CD4-positive, alpha-beta T cell treated with Interleukin-17A for 4 hours (primary cell): ENCODE measurements at places on chromosomes 4 and X.

DNA sequence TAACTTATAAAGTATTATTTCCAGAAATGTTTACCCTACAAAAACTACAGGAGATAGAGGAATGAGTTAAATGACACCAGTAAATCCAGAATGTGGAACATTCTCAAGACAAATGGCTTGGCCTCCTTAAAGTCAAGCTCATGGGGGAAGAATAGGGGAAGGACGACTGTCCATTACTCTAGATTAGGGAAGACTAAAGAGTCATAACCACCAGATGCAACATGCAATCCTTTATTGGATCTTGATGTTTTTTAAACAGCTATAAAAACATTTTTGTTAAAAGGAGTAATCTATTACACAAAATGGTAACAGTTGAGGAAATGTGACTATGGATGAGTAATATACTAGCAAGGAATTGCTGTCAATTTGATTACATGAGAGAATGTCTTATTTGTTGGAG is 11.1 kb downstream of the ACOT9 start:
- DNase-seq: no peak

DNA sequence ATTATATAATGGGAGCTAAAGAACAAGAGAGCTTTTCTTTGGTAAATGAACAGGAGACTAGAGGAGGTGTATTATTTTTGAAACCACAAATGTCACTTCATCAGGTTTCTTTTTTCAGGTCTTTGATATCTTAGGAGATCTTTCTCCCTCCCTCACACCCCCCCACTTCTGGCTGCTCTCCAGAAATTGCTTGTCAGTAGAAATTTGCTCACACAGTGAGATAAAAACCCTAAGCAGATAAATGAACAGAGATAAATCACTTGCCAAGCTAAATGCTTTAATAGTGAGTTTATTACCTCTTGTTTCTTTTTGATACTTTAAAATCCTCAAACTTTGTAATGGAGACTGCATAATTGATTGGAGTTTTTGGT is 421.2 kb upstream of the TENM3 start:
- no peak for DNase-seq

- no peak for DNase-seq
Observed at GRCh38 chr4:6391186-6391851, 81.1 kb downstream of the PPP2R2C start.

DNA sequence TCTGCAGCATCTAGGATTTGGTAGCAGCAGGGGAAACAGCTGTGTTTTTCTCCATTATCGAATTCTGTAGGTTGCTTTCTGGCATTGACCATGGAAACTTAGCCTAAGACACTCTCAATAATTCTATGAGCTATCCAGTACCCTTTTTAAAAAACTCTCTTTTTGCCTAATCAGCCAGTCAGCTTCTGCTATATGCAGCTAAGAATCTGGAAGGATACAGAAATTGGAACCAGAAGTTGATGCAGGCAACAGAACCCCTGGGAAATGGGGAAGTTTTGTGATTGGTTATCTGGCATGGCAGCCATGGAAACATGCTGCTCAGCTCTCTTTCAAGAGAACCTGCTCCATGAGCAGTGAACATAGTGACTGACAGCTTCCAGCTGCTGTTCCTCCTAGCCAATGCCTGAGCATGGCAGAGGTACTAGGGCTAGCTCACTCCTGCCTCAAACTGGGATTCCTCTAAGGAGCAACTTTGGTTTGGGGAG is 417.6 kb upstream of the MAOA start:
- DNase-seq: no peak

DNA sequence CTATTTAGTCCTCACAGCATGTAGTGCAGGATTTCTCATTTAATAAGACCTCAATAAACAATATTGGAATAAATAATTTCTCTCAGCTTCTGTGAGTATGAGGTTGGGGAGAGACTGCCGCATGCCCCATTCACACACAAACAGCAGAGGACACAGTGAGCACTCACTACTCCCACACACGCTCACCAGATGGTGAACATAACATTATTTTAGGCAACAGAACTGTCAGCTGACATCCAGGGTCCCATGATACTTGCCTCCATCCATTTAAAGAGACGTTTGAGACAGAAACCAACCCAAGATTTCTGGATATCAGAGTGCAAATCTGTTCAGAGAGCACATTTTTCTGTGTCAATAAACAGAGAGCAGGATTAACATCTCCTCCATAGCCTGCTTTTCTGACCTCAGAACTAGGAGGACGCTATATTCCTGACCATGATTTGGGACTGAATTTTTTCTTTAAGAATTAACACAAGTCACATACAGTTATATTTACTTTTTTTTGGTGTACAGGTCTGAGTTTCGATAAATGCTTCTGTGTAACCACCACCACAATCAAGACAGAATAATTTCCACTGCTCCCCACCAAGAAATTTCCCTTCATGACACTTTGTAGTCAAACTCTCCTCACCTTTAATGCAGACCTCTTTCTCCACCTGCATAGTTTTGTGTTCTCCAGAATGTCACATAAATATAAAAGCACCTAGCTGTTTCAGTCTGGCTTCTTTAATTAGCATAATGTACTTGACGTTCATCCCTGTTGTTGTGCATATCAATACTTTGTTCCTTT is 16.7 kb downstream of the GPRIN3 start:
- no peak for DNase-seq

DNA sequence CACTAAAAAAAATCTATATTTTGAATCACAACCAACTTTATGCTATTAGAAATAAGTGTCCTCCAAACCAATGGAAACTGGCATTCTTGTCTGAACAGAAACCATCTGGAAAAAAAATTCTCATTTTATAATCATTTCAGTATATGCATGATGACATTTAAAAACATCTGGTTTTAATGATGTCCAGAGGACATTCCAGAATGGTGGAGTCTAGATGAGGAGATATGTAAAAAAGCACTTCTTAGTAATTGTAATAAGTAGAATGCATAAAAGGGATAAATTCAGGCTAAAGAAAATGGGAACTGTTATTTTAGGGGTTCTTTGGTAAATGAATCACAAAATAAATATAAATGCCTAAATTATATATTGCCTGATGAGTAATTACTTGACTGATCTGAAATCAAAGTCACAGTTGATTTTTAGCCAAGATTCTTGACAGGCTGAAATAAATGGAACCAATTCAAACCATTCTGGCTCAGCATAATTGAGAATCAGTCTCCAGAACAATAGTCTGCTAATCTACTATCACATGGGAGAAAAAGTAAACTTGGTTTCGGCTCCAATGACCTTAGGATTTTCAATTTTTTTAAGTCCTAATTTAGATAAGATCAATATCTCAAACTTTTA is 636.6 kb downstream of the FAT4 start:
- no peak for DNase-seq

DNA sequence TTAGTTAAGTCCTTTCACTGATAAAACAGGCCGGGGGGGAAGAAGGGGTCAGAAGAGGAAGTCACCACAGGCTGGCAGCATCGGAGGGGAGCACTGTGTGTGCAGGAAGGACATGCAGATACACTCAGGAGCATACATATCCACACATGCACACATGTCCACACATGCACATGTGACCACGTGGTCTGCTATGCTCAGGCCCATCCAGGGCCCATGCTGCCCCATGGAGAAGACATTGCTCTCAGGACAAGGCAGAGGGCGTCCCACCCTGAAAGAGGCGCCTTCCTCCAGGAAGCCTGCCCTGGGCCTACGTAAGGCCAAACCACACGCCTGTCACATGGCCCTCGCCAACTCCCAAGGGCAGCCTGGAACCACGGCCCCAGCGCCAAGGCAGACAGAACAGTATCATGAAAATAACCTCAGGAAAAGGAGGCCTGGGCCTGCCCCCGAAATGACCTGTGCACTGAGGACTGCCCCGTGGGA is 15.8 kb downstream of the WDR1 start:
- DNase-seq: peak; percentile 44

- peak; percentile 28 for DNase-seq
Observed at GRCh38 chrX:9466124-9466495, 1.3 kb downstream of the TBL1X start.

- DNase-seq: no peak
Observed at GRCh38 chr4:51942108-51942832, 77.9 kb downstream of the LRRC66 start.

- no peak for DNase-seq
Observed at GRCh38 chr4:66252291-66252690, 582.0 kb upstream of the EPHA5 start.

- no peak for DNase-seq
Observed at GRCh38 chr4:174396599-174397110, 112.9 kb downstream of the CEP44 start.

DNA sequence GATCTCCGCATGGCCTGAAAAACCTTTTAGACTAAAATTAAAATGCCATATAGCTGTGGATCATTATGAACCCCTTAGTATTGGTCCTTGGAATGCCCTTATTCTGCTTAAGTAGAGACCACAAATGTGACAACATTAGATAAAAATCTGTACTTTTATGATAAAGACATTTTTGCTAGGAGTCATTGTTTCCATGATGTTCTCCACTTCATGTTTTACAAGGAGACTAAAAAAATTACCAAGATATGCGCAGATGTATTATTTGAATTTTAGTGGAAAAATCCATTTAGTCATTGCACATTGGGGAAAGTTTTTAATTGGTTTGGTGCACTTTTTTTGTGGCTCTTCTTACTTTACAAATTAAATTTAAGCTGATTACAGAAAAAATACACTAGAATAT is 85.1 kb upstream of the HPRT1 start:
- DNase-seq: no peak

DNA sequence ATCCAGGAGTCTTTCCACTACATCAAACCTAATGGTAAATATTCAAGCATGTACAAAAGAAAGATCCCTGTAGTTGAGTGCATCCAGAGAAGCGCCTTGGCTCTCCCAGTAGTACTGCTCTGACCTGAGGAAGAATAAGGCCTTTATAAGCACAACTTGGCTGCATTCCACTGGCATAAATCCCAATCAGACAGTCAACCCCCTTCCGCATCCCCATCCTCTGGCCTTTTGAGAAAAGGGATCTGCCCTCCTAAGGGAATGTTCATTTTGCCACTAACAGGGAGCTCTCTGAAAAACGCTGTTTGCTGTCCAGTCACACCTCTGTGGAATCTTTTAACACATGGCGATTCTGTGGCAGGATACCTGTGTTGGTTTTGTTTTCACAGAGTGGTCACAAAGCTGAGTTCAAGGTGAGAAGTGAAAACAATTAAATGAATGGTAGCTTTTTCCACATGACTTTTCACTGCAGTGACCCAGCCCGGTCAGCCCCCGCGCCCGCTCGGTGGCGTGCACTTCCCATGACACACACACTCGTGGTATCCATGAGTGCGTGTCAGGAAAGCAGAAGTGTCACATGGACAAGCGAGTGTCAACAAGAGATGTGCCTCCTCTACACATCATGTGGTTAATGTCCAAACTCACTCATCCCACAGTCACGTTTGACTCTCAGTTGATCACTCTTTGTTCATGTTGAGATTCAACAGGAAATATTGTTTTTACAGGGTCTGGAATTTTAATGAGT is 112.2 kb upstream of the ENPP6 start:
- DNase-seq: no peak

GRCh38 chr4:26267087-26267486 is 53.7 kb upstream of the RBPJ start:
- no peak for DNase-seq

DNA sequence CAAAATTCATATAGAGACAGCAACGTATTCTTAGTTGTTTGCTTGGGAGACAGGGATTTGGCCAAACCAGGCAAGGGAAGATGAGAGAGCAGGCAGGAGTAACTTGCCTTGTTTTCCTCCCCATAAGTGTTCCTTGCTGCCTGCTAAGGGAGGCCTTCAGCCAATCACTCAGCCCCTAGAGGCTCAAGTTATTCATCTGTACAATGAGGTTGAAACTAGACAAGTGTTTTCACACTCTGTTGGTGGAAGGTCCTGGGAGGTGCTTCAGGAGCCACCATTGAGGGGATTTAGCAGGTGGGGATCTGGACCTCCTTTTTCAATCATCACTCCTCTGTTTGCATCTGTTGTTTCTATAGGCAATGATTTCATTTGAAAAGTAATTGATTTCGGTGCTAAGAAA is 23.6 kb upstream of the HMGB3 start:
- no peak for DNase-seq
